ENCODE measurements at places on chromosomes 2 and 18.

DNA sequence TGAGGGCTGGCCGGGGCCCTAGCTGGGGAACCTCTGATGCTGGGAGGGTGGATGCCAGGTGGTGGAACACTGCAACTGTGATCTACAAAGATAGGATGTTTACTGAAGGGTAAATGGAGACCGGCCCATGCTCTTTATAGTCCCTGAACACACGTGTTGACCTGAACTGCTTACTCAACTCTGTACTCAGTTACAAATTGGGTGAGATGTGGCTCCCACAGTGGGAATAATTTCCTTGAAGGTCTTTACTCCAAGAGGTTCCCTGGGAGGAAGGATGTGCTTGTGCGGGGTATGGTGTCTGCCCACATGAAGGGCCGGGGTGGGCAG, 254.1 kb downstream of the PRKCE start:
- DNase-seq: no peak

DNA sequence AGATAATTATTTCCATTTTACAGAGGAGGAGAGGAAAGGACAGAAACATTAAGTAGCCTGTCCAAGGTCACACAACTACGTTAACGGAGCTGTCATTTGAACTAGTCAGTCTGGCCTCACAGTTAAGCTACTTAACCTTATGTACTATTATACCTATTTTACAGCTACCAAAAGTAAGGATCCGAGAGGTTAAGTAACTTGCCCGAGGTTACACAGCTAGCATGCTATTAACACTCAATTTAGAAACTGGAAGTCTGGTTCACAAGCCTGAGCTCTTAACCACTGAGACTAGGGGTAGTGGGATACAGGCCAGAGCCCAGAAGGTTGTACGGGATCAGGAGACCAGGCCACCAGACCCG, 476 bp downstream of the GLB1L start:
- DNase-seq: no peak

DNA sequence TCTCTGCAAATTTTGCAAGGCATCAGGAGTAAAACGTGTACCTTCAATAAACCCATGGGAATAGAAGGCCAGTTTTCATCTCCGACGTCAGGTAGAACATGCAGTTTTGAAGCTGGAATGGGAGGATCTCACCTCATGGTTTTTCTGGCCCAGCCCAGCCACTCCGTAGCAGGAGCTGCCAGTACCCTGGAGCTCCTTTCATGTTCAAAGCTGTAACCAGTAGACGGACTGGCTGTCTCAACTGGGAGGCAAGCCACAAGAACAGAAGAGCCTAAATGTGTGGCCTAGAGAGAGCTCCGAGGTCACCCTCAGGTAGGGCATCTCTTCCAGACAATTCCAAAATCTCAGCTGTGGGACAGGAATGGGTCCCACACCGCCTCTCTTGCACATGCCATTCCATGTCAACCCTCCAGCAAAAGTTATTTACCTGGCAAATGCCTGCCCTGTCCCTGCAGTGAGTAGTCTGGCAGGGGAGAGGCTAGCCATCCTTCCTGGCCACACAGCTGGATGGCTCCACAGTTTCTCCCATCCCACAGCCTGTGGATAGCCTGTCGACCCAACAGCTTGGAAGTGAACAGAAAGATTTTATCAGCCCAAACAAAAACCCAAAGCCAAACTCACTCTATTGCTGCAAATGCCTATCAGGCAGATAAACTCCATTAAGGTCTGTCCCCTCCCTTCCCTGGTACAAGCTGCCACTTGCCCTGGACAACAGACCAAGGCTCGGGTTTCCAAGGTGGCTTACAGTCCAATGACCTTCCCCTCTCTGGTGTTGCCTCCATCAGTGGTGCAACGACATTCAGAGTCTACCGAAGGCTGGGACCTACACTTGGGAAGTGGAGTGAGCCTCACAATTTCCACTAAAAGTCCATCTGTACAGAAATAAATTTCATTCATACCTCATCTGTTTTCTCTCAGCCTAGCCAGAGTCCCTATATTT, 27.8 kb downstream of the CRACDL start:
- no peak for DNase-seq

DNA sequence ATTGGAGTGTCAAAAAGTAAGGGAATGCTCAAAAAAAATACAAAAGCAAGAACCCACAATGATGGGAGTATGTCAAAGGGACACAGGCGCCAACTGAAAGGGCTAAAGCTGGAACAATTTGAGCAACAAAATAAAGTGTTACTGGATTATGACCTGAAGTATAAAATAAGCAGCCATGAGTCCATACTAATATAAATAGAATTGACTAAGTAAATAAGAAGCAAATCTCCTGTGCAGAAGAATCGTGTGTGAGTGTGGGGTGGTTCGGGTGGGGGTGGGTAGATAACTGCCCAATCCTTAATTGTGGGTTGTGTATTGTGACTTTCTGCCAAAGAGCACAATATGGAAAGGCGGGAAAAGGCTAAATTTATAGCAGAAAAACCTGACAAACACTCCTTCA, 23.5 kb downstream of the IRS1 start:
- DNase-seq: no peak

GRCh38 chr2:157946919-157947557, 70.9 kb upstream of the ACVR1 start:
- DNase-seq: no peak

DNA sequence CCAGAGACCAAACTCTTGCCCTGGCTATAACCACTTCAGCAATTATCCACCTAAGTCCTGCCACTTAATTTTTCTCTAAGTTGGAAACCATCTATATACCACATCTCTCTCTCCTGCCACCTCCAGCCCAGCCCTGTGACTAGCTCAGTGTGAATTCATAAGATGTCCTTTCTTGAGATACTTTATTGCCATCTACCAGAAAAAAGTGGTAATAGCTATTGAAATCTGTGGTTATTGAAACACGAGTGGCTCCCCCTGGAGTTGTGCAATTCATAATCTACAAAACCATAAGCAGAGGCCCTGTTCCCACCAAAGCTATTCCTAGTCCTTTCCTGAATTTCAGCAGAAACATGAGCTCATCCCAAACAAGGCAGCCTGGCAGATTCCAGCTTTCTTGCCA, 324.0 kb downstream of the TXNL1 start:
- no peak for DNase-seq

DNA sequence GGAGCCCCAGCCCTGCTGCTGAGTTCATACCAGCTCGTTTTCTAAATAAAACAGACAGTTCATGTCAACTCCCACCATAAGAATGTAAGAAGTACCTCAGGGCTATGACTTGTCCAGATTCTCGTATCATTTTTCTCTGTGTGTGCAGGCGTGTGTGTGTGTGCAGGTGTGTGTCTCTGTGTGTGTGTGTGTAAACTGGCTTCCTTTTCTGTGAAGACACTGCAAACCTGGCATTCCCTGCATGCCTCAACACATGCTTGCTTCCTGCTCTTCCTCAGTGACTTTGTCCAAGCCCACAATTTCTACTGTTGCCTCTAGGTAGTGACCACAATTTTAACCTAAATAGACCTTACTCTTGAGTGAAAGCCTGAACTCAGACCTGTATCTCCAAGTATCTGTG, 879.0 kb downstream of the SLC4A3 start:
- DNase-seq: no peak

Measured in thoracic aorta (tissue), 2 donors.